ENCODE measurements at places on chromosomes 2 and 18.
A peak's percentile ranks its signal among the peaks of the same experiment; 100 is the strongest.

- DNase-seq = no peak
These were observed 67.0 kb downstream of the CACNB4 start for GRCh38 chr2:152031747-152032306.

DNA sequence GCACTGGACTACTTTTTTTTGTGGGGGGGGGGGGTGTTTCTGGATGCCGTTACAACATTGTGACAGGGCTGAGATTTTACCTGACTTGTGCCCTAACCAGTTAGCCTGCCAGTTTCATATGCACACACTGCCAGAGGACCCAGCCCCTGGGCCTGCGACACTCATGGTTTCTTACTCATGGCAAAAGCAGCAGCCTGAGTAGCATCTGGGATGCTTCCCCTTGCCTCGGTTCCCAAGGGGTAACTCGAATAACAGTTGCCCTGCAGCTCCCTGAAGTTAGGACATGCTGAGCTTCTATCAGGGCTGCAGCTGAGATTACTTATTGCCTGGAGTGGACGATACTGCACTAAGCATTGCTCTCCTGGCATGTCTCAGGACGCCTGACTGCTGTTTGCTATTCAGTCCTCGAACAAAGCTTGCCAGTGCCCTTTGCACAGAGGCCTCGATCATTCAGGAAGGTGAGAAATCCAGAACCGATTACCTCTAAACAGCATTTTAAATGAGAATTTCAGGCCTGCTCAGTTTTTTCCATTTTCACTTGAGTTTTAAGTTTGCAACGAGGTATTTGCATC is 47.9 kb downstream of the TRPM8 start:
- DNase-seq = no peak

- no peak for DNase-seq
These were observed 222.1 kb downstream of the MTX2 start for GRCh38 chr2:176491172-176491904.

DNA sequence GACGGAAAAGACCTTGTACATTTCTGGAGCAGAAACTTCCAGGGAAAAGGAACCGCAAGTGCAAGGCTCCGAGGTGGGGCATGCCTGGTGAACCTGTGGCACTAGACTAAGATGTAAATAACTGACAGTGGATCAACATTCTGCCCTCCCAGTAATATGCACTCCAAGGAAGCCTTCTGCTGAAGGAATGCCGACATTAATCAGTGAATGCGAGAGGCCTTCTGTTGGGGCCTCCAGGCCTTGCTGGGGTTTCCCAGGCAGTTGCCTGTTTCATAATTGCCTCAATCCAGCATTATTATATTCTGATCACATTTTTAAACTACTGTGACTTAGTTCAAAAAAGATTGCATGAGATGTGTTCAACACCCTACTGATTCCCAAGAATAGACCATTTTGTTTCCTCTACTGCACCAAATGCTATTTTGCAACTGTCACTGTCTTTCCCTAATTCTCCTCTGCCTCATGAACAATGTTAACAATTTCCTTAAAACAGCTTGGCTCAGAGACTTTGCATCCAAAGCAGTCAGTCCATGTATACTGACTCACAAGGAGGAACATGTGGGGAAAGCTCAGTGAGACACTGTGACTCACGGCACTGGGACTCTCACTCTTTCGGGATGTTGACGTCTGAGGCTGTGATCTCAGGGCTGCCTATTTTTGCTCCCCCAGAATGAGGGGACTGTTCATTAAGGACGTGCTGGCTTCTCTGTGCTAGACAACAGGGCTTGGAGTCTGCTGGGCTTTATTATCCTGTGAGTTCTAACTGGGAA is 10.5 kb upstream of the DSG2 start:
- no peak for DNase-seq

DNA sequence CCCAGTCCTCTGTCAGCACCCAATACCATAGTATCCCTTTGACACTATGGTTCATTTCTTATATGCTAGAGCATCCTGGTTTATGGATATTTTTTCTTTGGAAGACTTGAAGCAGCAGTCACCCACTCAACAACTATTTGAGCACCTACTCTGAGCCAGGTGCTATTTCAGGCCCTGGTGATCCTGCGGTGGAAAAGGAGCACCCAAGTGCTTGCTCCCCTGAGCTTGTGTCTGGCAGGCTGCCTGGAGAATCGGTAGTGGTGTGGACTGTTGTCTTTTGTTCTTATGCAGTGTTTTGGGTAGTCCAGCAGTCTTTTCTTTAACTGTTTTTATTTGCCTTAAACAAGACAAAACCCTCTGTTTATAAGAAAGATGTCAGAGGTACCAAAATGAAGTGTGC is 28.9 kb downstream of the NCK2 start:
- DNase-seq = no peak

GRCh38 chr2:9744256-9745004 is 98.8 kb upstream of the TAF1B start:
- no peak for DNase-seq

DNA sequence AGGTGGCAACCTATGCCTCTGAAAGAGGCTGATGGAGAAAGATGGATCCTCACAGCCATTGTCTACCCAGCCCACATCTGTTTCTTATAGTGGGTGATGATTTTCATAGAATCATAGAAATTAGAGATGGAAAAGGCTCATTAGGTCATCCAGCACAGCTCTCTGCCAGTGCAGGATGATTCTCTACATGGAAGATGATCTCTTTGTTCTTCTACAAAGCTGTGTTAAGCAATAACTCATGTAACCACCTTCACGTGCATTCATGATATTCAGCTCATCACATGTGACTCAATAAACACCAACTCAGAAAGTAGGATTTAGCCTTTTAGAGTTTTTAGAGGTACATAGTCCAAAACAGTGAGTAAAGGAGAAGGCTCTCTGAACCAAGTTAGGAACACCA is 539.4 kb upstream of the ID2 start:
- DNase-seq = no peak

DNA sequence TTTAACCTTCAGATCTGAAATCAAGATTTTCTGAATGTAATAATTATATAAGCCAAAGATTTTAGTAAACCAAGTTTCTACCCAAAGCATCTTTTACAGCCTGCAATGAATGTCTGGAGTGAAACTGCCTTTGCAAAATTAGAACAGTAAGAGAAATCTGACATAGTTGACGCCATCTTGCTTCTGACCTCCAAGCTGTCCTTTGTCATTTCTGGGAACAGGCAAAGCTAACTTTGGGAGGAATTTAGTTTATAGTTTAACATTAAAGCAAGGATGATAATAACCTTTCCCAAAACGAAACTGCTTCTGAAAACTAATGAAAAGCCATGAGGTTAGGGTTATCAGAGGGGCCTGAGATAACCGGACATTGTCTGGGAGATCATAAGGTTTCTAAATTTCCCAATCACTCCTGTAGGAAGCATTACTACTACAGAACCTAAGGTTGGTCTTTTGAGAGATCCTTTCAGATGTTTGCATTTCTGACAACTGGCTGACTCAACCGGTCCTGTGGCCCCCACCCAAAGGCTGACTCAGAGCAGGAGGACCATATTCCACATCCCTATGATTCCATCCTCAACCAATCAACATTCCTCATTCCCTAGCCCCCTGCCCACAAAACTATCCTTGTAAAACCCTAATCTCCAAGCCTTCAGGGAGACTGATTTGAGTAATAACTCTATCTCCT is 124.5 kb downstream of the TMEM131 start:
- no peak for DNase-seq

GRCh38 chr2:208010506-208010905 is 14.8 kb downstream of the PLEKHM3 start:
- DNase-seq = no peak

DNA sequence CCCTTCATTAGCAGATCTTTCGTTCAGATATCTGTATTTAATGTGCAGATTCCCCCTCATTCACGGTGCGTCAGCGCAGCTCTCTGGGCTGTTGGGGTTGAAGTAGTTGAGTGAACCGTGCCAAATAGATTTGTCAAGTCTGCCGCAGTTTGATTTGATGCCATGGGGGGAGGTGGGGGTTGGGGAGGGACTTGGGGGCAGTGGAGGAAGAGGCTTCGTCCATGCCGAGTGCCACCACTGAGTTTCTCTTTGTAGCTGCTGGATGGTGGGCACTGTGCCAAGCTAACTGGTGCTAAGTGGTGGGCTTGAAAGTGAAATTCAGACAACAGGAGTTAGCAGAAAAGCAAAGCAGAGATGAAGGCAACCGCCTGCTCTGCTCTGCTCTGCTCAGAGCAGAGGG is 47.9 kb downstream of the NRP2 start:
- DNase-seq = no peak

DNA sequence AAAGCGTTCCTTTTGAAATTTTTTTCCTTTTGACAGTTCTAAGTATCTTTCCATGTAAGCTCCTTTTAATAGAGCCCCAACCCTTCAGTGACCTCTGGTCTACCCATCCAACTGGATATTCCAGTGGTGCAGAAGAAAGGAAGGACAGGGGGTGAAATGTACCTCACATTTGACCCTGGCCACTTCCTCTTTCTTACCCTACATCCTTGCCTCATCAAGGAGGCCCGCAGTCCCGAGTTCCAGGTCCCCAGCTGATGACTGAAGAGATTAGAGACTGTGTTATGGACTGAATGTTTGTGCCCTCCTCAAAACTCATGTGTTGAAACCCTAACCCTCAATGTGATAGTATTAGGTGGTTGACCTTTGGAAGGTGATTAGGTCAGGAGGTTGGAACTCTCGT is 158.1 kb downstream of the RBM43 start:
- DNase-seq = no peak

DNA sequence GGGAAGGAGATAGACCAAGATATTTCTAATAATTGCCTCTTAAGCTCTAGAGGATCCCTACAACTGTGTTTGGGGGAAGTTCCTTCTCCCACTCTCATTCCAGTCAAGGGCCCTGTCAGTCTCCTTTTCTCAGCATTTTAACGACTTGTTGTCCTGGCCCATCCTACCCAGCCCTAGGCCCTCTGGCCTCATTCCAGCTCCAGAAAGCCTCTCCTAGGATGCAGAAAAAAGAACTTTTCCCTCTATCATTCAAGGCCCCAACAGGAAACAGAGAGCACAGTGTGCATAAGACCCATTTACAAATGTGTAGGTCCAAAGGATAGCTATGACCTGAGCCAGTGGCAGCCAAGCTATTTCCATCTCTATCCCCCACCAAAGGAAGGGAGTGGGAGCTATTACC is 14.0 kb downstream of the PKDCC start:
- DNase-seq = no peak

GRCh38 chr2:19256121-19256601 is 102.3 kb downstream of the OSR1 start:
- DNase-seq = no peak

GRCh38 chr2:109630441-109631430 is 16.6 kb downstream of the SOWAHC start:
- DNase-seq = no peak

GRCh38 chr2:106885971-106886915 is at the start of gene ST6GAL2:
Gene ST6GAL2, minus strand, starts transcription at chr2:106886167. Its CDS starts 42,190 bp downstream, at chr2:106843977.
- no peak for DNase-seq

DNA sequence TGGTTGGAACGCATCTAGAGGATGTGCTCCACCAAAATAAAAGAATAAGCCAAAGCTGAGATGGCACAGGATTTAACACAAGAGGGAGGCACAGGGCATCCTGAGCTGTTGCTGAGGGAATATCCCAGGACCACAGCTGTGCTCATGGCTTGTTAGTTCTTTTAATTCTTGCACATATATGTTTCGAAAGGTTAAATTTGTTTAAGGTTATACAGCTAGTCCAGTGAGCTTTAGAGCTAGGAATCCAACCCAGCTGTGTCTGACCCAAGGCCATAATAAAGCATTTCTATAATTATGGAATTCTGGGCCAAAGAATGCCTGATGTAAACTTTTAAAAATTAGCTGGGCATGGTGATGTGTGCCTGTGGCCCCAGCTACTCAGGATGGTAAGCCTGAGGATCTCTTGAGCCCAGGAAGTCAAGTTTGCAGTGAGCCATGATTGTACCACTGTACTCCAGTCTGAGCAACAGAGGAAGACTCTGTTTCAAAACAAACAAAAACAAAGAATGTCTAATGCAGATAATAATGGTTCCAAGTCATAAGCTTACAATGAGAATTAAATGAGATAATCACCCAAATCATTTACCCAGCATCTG is 66.4 kb upstream of the CCBE1 start:
- DNase-seq = no peak

- no peak for DNase-seq
These were observed 953.5 kb downstream of the CNTNAP5 start for GRCh38 chr2:124978597-124978996.

GRCh38 chr2:69768235-69768634 is 26.3 kb downstream of the ANXA4 start:
- no peak for DNase-seq

DNA sequence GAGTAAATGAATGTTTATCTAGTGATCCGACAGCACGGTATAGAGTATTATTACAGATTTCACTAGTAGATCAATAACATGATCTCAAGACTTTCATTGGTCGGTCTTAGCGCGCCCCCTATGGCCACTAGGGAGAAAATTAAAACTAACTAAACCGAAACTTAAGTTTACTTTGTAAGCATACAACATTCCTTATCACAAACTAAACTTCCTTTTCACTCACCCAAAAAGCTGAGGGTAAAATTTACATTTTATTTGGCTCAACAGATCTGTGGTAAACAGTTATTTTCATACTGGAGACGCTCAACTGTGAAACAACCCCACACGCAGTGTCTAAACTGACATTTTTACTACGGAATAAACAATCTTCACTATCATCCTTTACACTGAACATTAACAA is 215.6 kb upstream of the MAP2 start:
- no peak for DNase-seq

DNA sequence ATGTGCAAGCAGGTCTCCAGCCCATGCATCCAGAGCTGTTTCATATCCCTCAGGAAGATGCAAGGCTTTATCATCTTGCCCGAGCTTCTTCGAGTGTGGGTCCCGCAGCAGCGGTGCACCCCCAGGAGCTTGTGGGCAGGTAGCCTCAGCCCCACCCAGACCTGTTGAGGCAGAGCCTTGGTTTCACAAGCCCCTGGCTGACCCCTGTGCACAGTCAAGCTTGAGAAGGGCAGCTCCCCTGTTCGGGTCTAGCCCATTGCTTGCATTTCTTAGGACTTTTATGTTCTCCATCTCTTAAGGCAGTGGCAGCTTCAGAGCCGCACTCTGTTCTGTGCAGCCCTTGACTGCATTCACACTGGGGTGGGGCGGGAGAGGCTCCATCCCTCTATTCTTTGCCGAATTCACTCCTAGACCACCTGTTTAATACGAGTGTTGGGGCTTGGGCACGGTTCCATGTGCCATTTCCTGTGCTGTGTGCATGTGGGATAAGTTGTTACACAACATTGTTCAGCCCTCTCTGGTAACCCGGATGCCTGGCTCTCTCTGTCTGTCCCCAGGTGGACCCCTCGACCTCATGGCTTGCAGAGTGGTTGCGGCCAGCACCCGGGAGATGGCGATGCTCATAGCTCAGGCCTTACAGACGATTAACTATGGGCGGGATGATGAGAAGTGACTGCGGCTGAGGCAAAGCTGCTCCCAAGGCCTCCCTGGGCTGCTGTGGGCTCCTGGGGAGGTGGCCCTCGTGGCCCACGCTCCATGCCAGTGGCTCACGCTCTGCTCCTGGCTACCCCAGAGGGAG is 48.7 kb downstream of the IMPA2 start:
- DNase-seq = no peak

- no peak for DNase-seq
These were observed 34.5 kb upstream of the CSRNP3 start for GRCh38 chr2:165434865-165435496.

- DNase-seq = no peak
These were observed 40.5 kb upstream of the HS6ST1 start for GRCh38 chr2:128358941-128359731.

- DNase-seq = peak; percentile 6
These were observed 49.5 kb downstream of the TGIF1 start for GRCh38 chr18:3499501-3499900.

GRCh38 chr2:23657934-23658333 is 269.0 kb downstream of the ATAD2B start:
- DNase-seq = no peak

GRCh38 chr2:218691234-218691633 is 19.3 kb downstream of the STK36 start:
- no peak for DNase-seq

GRCh38 chr2:47531378-47532042 is 128.6 kb downstream of the MSH2 start:
- DNase-seq = no peak
